Activated CD4-positive, alpha-beta memory T cell treated with anti-CD3 and anti-CD28 coated beads, Interleukin-2, amount 10 ng/mL, durations not matched to agents 7 days and 5 days (primary cell): ENCODE measurements at places on chromosomes 3 and 15.

GRCh38 chr3:196047391-196048030, 34.4 kb downstream of the TFRC start:
- DNase-seq, result no peak

DNA sequence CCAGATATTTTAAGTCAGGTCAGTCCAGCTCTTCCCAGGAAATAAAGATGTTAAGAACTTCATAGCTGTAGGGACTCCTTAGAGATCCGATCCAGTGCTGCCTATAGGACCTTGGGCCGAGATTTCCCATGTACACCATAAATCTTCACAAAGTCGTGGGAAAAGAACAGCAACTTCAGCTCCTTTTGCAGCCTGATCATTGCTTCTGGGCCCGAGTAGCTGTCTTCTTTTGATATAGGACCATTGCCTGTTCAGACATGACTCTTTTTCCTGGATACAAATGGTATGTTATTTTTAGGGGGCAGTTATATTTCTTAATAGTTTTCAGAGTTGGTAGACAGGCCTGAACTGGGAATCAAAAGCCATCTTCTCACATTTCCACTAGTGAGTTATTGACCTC, 20.5 kb downstream of the IL1RAP start:
- no peak for DNase-seq

GRCh38 chr3:13013566-13013965, 59.7 kb downstream of the IQSEC1 start:
- no peak for DNase-seq

- peak; percentile 56 for DNase-seq
Measured at GRCh38 chr15:41512940-41513505, 604 bp downstream of the LTK start.

DNA sequence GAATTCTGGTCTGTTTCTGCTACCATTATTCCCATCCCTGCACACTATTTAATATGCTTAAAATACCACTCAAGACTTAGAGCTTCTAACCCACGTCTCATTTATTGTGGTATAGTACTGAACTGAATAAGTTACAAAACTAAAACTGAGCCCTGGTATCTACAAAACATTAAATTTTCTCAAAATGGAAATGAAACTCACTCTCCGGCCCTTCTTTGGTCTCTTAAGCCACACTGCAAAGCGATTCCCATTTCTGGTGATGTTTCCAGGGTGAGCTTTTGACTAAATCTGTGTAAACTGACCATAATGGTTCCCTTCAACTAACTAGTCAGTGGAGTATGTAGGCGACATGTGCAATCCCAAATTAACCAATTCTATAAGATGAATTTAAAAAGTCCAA, 18.6 kb downstream of the KPNA4 start:
- no peak for DNase-seq

DNA sequence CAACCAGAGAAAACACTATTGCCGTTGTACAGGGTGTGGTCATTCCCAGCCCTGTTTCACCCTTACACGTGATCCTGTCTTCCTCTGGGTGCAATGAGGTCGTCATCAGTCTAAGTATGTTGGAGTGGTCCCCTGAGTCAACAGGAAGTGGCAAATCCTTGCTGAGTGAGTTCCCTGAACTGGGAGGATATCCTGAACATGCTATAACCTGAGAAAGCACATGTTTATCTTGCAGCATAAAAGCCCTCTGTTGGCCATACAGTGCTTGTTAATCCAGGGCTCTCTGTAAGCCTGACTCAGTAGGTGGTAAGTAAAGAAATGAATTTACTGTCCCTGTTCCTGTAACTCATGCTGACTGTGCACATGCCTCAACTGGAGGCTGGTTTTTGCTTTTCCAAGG, 477.8 kb upstream of the RGMA start:
- DNase-seq, result peak; percentile 18

- no peak for DNase-seq
Measured at GRCh38 chr15:97009031-97009431, 678.5 kb downstream of the NR2F2 start.

GRCh38 chr3:69292185-69292584, 93.7 kb downstream of the FRMD4B start:
- no peak for DNase-seq

DNA sequence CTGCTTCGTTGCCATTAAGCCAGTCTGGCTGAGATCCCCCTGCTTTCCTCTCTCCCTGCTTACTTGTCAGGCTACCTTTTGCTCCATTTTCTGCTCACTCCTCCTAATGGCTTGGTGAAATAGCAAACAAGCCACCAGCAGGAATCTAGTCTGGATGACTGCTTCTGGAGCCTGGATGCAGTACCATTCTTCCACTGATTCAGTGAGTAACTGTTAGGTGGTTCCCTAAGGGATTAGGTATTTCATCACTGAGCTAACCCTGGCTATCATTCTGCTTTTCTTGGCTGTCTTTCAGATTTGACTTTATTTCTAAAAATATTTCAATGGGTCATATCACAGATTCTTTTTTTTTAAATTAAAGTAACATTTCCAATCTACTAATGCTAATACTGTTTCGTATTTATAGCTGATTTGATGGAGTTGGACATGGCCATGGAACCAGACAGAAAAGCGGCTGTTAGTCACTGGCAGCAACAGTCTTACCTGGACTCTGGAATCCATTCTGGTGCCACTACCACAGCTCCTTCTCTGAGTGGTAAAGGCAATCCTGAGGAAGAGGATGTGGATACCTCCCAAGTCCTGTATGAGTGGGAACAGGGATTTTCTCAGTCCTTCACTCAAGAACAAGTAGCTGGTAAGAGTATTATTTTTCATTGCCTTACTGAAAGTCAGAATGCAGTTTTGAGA, 25.0 kb downstream of the CTNNB1 start:
- DNase-seq, result no peak

DNA sequence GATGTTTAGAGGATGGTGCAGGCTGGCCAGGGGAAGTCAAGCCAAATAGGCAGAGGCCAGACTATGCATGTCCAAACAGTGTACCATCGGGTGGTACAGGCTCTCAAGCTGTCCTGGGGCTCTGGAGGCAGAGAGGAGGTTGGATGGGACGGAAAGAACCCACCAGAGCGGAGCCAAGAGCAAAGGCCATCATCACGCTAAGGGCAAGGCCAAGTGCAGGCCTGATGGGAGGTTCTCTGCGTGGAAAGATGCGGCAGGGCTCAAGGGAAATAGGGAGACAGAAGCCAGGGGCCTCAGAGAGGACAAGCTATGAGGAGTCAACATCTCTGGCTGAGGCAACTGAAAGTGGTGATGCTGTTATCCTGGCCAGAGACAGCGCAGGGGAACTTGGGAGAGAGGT, 102.7 kb downstream of the ASB7 start:
- DNase-seq, result no peak

GRCh38 chr15:65773386-65774111, 18.5 kb downstream of the DENND4A start:
- DNase-seq, result no peak
